Germinal center (tissue), 1 donor: ENCODE measurements at places on chromosomes 11 and 22.
A peak's percentile ranks its signal among the peaks of the same experiment; 100 is the strongest.

GRCh38 chr11:30395751-30396150 is 72.8 kb downstream of the ARL14EP start:
- DNase-seq = no peak

DNA sequence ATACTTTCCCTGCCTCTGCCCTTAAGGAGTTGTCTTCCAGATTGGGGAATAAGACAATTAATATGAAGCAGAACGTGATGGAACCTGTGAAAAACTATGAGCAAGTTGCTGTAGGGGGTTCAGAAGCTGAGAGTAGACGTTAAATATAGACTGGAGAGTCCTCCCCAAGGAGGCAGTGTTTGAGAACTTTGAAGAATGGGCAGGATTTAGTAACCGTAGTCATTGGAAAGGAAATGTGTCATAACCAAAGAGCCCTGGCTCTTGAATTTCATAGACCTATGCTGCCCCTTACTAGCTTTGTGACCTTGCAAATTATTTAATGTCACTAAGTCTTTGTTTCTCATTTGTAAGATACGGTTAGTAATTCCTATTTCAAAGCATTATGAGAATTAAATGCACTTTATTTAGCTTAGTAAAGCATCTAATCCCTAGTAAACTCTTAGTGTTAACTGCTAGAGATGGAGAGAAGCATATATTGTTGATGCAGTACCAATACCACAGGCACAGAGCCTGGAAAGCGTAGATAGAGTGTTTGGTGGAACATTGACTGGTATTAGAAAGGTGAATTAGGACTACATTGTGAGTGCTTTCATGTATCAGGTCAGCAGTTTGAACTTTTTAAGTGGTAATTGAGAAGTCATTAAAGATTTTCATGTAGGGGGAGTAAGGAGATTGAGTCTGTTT is 54.1 kb downstream of the MCAM start:
- no peak for DNase-seq

DNA sequence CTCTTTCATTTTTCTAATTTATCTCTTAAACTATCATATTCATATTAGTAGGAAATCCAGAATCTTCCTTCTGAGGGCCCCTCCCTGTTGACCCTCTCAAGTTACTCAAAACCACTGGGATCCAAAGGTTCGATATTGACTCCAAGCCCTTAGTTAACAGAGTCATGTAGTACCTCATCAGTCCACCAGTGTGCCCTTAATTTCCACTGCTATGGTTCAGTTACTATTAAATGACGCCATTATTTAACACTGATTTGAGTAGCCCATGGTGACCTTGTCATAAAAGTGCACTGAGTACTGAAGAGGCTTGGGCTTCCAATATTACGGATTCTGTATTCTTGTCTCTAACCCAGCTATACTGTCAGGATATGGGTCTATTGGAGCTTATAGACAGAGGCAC is 91.9 kb upstream of the MS4A8 start:
- no peak for DNase-seq

DNA sequence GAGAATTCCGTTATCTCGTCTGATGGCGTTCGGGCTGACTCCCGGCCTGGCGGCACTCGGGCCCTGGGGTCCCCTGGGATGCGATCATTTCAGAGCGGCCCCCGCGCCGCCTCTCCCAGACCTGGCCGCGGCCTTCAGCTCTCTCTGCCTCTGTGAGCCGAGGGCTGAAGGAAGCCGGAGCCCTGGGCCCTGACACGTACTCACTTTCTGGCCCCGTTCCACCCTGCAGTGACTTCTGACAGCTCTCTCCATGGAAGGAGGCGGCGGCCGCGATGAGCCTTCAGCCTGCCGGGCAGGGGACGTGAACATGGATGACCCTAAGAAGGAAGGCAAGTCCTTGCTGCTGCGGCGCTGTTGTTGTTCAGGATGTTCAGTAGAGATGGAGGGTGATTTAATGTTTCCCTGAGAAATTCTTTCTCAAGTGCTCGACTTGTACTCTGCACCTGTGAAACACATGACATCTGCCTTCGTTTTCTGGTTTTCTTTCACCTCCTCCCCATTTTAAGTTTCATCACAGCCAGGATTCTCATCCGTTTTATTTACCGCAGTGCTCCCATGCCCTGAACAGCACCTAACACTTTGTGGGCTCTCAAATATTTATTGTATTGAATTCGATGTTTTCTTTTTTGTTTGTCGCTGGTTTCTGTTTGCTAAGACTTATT is 612 bp downstream of the GTSE1 start:
- peak; percentile 33 for DNase-seq

- peak; percentile 58 for DNase-seq
Measured at GRCh38 chr11:6737872-6738466, 33.8 kb downstream of the OR2AG2 start.

GRCh38 chr11:16925561-16926065 is 88.6 kb downstream of the PLEKHA7 start:
- DNase-seq = no peak

- no peak for DNase-seq
Measured at GRCh38 chr22:23580576-23581259, 628 bp upstream of the IGLL1 start.

DNA sequence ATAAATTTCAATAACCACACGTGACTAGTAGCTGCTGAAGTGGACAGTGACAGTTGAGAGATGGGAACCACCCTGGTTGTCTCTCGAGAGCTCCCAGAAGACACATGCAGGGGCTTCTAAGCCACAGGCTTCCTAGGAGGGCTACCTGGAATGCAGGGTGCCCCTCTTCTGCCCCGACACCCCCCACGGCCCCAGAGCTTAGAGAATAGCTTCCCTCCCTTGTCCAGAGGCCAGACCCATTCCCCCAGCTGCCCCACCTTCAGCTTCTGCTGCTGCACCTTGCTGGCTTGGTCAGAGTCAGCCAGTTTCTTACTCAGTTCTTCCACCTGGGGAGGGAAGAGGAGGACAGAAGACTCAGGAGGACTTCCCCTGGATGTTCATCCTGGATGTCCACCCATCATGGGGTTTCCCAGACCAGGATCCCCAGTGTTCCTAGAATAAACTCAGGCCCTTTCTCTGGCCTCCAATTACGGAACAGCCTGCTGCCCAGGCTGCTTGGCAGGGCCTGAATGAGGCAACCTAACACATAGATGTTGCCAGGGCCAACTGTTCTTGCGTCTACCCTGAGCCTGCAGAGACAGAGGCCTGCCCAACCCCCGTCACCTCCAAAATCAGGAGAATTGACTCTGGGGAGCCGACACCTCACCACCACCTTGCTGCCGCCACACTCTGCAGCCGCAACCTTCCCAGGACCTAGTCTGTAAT is 12.0 kb downstream of the IL18BP start:
- DNase-seq = no peak

GRCh38 chr11:126646701-126647557 is 291.4 kb downstream of the ST3GAL4 start:
- no peak for DNase-seq

DNA sequence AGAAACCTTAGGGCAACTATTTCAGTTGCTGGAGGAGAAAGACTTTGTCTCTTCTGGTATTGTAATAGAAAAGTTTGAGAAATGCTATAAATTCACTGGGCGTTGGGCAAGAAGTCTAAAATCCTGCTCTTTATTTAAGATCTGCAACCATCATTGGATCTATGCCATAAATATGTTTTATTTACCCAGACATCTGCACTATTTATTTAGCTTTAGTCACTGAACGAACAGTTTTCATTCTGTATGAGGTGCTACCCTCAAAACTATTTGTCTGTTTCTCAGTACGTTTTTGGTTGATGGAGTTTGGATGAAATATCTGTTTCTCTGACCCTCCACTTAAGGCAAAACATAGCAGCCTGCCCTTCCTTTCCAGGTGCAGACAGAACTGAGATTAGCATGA is 171.5 kb downstream of the SNX19 start:
- no peak for DNase-seq

DNA sequence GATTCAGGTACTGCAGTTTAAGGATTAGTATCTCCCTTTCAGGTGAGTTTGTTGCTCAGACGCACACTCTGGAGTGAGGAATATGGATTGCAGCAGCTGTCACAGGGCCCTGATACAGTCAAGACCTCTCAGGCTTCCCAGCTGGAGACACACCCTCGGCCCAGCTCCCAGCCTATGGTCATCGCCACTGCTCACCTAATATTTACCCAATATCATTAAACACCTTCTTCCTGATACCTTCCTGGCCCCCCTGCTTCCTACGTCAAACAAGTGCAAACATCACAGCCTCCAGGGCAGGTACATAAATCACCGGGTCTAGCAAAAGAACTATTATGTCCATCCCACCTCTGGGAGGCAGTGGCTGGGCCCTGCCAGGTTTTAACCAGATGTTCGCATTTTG is 213.3 kb downstream of the MN1 start:
- DNase-seq = no peak

DNA sequence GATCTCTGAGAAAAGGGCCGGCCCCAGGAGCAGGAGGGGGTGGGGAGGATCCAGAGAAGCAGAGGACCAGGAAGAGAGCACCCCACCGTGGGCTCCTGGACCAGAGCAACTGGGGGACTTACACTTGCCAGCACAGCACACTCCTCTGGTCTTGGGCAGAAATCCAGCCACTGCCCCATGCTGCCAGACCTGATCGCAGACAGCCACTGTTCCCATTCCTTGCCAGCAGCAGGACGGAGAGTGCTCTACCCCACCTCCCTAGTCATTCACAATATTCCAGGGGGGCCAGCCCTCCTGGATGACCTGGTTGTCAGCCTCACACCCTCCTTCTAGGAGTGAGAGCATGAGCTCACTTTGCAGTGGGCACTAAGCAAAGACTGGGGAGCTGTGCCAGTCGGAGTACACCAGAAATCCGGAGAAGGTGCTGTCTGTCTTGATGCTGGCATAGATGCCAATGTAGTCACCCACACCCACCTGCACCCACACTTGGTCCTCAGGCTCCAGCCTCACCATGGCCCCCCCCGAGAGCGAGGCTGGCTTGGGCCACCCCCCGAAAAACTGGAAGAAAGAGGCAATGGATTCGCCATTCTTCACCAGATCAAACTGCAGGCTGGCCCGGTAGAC is 1.6 kb downstream of the C1QTNF5 start:
- DNase-seq = no peak

DNA sequence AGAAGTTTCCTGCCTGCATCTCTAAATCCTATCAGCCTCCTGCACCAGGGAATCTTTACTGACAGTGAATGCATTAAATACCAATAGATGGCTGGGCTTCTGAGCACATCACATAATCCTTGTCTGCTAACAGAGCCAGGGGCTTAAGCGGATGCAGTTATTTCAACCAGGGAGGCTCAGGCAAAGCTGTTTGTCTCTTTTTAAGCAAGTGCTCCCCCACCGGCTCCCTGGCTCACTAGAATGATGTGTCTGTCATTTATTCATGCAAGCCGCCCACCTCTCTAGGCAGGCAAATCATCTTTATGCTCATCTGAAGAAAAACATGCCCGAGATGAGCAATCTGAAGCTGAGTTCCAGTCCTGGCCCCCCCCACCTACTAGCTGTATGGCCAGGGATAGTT is 182.3 kb downstream of the TENM4 start:
- no peak for DNase-seq

GRCh38 chr11:112625814-112626213 is 335.4 kb upstream of the NCAM1 start:
- no peak for DNase-seq

DNA sequence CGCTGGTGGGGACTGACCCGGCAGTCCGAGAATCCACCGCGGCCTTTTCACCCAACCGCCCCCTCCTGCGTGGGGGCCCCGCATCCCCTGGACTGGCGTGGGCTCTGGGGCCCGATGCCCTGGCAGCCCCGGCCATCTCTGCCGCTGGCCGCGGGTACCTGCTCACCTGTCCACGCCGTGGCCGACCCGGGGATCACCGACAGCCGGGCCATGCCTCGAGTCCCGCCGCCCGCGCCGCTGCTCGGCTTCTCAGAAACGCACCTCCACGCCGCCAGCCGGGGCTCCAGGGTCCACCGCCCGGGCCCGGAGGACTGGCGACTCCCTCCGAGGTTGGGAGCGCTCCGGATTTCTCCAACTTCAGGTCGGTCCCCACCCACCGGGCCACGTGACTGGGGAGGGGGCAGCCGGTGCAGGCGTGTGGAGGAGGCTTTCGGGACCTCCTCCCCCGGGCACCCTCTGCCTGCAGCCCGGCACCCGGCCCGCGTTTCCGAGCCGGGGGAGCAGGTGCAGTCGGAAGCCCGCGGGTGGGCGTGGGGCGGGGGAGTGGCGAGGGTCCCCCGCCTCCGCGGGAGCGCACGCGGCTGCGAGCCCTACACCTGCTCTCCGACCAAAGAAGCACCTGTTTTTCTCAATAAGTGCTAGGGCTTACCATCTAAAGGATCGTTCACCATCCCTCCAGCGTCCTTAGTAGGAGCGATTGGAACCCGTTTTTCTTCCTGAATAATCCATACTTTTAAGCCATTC is 554 bp upstream of the NRIP3 start:
- no peak for DNase-seq

DNA sequence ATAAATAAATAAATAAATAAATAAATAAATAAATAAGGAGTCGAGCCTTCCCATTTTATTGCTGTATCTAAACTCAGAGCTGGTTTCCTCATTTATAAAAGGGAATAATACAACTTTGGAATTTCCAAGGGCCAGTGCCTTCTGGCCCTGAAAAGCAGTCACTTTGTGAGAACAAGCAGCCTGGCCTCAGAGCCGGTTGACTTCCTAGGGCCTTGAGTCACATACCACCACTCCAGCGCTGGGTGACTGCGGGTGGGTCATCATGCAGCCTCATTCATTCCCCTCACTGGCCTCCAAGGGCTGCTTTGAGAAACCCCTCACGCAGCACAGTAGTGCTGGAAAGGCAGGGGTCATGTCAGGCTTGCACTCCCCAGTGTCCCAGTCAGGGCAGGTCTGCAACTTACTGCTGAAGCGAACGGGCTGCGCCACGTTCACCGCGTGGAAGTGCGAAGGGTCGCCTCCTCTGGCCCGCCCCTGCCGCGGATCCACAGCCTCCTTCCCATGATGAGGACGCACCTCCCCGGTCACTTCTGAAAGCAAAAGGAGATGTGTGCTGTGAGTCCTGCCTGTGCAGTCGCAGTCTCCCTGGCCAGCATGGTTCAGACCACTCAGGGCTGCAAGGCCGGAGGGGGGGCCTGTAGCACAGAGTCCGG is 54.4 kb downstream of the DGCR2 start:
- no peak for DNase-seq

DNA sequence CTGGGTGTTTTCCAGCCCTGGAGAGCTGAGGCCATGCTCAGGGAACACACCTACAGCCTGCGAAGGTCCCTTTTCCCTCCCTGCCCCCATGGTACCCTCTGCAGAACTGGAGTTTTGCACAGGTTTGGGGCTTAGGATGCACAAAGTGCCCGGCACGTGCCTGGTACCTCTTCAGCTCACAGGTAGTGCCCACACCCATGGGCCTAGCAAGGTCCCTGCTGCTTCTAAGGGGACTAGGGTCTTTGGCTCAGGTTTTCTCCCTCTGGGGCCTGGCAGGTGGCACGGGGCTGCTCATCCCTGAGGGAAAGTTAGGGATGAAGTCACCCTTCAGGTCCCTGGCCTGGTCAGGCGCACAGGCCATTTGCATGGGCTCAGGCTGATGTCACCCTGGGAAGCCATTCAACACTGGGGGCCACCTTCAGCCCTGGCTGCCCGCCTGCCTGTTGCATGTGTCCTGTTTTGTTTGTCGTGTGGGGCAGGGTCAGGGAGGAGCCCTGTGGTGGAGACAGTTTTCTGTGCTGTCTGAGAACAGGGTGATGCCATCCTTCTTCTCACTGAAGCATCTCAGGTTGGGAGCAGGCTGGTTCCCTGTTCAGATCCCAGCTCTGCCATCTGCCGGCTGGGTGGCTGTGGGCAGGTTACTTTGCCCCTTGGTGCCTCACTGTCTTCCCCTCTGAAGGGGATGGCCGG is 68.3 kb upstream of the CRYBB3 start:
- no peak for DNase-seq

- no peak for DNase-seq
Measured at GRCh38 chr11:119734788-119735187, 5.8 kb upstream of the NECTIN1 start.
